ENCODE measurements at places on chromosomes 3 and 15.

- H3K4me1 ChIP-seq, result peaks cover 10% of the 10 kb centered on the region
- DNase-seq, result no peak
- H3K27me3 ChIP-seq, result no peaks in the 10 kb centered on the region
- no peak overlapping the region for H3K4me3 ChIP-seq
Observed at GRCh38 chr3:194664857-194665256, 7.1 kb downstream of the LSG1 start.

DNA sequence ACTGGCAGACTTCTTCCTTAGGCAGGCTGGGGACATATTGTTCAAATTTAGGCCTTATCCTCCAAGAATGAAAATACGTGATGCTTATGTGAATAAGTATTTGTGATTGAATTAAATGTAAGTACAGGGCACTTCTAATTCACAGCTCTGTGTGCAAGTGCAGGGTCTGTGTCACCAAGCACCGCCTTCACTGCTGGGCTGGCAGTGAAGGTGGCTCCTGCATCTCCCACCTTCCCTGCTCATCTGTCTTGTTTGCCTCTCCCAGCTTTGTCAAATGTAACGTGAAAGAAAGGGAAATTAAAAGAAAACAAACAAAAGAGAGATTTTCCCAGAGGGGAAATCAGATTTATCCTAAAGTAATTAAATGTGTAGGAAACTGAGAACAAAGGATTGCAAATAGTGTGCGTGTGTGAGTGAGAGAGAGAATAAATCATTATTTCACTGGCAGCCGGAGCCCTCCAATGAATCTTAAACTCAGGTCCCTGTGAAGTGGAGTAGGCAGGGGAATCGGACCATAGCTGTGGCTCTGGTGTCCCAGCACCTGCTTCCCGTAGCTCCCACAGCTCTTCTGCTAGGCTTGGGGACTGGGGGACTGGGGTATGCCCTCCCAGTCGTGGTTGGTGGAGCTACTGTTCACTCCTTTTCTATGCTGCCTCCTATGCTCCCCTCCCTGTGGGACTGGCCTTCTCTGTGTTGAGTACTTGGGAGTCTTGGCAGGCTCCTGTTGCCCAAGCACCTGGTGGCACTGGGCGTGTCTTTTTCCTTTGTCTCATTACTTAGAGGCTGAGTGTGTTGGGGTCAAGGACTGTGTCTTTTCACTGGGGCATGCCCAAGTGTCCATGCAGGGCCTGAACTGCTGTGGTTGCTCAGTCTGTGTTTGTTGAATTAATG lies 222.2 kb downstream of the EPHB1 start:
- no peaks in the 10 kb centered on the region for H3K36me3 ChIP-seq
- H3K4me1 ChIP-seq, result no peaks in the 10 kb centered on the region
- DNase-seq, result no peak
- no peak overlapping the region for H3K27ac ChIP-seq
- no peak overlapping the region for H3K4me3 ChIP-seq

- H3K36me3 ChIP-seq, result no peaks in the 10 kb centered on the region
- H3K27ac ChIP-seq, result no peak overlapping the region
- H3K4me1 ChIP-seq, result peaks cover 29% of the 10 kb centered on the region
- no peaks in the 10 kb centered on the region for H3K27me3 ChIP-seq
- DNase-seq, result no peak
Observed at GRCh38 chr3:15355086-15355485, 22.7 kb upstream of the SH3BP5 start.

DNA sequence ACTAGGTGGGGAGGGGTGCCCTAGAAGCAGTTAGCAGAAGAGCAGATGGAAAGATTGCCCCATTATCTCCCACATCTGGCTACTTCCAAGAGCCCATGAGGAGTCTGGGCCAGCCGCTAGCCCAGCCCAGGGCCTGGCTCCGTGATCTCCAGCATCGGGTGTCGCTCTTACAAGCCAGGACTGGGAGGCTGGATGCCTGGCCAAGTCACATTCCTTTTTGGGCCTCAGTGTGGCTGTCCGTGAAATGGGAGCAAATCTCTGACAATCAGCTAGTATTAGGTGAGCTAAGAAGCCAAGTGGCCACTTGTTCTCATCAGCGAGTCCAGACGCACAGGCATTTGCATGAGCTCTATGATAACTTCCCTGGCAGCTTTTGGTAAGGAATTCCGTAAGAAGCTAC lies 23.3 kb upstream of the DOCK3 start:
- no peak overlapping the region for H3K4me3 ChIP-seq
- no peaks in the 10 kb centered on the region for H3K27me3 ChIP-seq
- H3K36me3 ChIP-seq, result peaks cover 16% of the 10 kb centered on the region

DNA sequence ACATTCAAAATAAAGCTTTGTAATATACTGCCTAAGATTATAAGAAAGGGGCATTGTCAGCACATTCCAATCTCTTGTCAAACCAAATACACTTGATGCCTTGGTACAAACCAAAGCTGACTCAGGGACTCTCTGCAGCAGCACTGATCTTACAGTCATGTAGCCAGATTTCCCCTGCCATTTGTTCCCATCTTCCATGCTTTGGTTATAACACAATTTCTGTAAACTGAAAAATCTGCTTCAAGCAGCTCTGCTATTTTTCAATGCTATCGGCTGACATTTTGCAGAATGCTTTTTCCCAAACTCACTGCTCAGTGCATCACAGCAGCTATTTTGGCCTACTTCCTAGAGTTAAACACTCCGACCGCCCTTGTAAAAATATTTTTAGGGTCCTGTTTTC lies 18.2 kb downstream of the PLOD2 start:
- H3K36me3 ChIP-seq, result no peaks in the 10 kb centered on the region
- no peaks in the 10 kb centered on the region for H3K27me3 ChIP-seq
- DNase-seq, result no peak
- H3K27ac ChIP-seq, result no peak overlapping the region
- H3K4me1 ChIP-seq, result no peaks in the 10 kb centered on the region

- no peak overlapping the region for H3K4me3 ChIP-seq
- no peaks in the 10 kb centered on the region for H3K27me3 ChIP-seq
- H3K4me1 ChIP-seq, result no peaks in the 10 kb centered on the region
- H3K36me3 ChIP-seq, result no peaks in the 10 kb centered on the region
Observed at GRCh38 chr3:126538316-126538715, 14.4 kb downstream of the CHST13 start.

DNA sequence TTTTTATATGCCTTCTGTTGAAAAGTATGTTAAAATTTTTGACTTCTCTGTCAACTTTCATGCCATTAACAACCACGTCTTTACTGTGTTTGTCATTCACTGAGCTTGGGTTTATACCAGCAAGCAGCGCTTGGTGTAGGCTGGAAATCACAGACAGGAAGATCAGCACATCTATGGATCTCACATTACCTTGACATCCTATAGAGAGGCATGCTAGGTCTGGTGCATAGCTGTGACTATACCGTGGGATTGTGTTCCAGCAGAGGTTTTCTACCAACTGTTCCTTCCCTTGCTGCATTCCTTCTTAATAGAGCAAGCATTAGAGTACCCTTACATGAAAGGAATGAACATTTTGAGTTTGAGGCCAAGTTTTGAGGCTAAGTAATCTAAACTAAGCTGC lies 53.0 kb downstream of the DZIP3 start:
- no peak overlapping the region for H3K27ac ChIP-seq
- no peak for DNase-seq

- no peaks in the 10 kb centered on the region for H3K27me3 ChIP-seq
- H3K27ac ChIP-seq, result no peak overlapping the region
- no peak overlapping the region for H3K4me3 ChIP-seq
- no peaks in the 10 kb centered on the region for H3K36me3 ChIP-seq
Observed at GRCh38 chr3:150247441-150247840, 160.7 kb upstream of the TSC22D2 start.

- no peaks in the 10 kb centered on the region for H3K27me3 ChIP-seq
- H3K27ac ChIP-seq, result no peak overlapping the region
- no peaks in the 10 kb centered on the region for H3K4me1 ChIP-seq
- DNase-seq, result peak; percentile 58
- no peaks in the 10 kb centered on the region for H3K36me3 ChIP-seq
- H3K4me3 ChIP-seq, result no peak overlapping the region
Observed at GRCh38 chr3:61894988-61895935, 333.9 kb downstream of the PTPRG start.

DNA sequence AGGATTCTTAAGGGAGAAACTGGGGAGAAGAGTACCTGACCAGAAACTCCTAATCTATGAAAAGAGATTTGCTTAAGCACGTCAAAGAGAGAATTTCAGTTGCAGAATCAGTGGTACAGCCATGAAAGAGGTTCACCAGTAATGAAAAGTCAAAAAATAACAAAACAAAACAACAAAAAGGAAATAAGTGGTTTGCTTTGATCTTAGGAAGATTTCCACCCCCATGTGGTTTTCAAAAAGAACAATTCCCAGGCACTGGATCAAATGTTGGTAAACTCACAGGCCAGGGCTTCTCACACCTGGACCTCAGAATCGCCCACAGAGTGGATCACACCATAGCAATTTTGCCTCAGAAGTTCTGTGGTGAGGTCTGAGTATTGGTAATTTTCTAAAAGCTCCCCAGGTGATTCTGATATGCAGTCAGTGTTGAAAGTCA lies 67.5 kb downstream of the TMEM39A start:
- no peaks in the 10 kb centered on the region for H3K27me3 ChIP-seq
- H3K27ac ChIP-seq, result no peak overlapping the region
- DNase-seq, result no peak
- H3K4me3 ChIP-seq, result no peak overlapping the region
- peaks cover 5% of the 10 kb centered on the region for H3K36me3 ChIP-seq

- no peaks in the 10 kb centered on the region for H3K36me3 ChIP-seq
- DNase-seq, result no peak
- H3K4me3 ChIP-seq, result no peak overlapping the region
- no peaks in the 10 kb centered on the region for H3K27me3 ChIP-seq
- no peaks in the 10 kb centered on the region for H3K4me1 ChIP-seq
- no peak overlapping the region for H3K27ac ChIP-seq
Observed at GRCh38 chr3:58824285-58824684, 157.7 kb upstream of the FAM3D start.

Measured in CD8-positive, alpha-beta memory T cell (primary cell).